ENCODE measurements at places on chromosomes 2 and 18.

DNA sequence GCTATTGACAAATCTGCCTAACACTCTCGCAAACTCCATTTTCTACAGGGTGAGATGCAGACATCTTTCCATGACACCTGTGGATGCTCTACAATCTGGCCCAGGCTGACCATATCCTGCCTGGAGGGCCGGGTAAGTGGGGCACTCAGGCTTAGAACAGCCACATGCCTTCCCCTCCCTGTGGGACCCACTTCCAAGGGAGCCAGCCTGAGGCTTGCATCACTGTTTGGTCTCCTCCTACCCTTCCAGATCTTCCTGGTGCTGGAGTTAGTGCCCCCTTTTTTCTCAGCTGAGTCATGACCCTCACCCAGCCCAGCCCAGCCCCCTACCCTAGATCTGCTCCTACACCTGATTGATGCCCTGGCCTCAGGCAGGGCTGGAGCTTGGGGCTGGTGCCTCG, 150.2 kb upstream of the MSH6 start:
- no peak for DNase-seq

- no peak for DNase-seq
Observed at GRCh38 chr2:31318361-31319336, 84.7 kb downstream of the EHD3 start.

GRCh38 chr2:69615969-69616368, 27.6 kb downstream of the AAK1 start:
- no peak for DNase-seq

DNA sequence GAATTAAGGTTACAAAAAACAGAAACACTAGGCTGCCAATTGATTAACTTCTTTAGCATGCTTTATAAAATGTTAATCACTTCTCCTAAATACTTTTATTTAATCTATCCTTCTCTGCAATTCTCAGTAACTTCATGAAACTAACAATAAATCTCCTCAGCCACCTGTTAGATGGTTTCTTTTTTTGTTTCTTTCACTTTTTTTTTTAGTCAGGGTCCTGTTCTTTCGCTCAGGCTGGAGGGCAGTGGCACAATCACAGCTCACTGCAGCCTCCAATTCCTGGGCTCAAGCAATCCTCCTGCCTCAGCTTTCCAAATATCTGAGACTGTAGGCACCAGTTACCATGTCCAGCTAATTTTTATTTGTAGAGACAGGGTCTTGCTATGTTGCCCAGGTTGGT, 213.4 kb upstream of the STK17B start:
- no peak for DNase-seq

DNA sequence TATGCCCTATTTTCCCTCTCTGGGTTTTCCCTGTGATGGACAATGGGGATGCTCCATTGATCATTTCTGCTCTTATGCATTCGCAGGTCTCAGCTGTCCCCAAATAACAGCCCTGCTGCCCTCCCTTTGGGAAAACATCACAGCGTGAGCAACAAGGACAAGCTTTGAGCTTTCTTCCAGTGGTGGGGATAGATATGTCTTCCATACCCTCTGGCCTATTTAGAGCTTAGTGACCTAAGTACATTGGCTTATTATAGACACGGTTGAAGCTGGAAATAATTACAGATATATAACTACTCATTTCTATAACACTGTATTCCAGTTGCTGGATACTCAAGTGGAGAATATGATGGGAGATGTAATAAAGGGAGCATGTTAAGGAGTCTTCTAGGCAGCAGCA, 304.3 kb upstream of the MGAT5 start:
- DNase-seq, result no peak

GRCh38 chr2:44937688-44938240, 3.7 kb upstream of the SIX3 start:
- no peak for DNase-seq

GRCh38 chr2:232955856-232956255, 57.2 kb downstream of the NGEF start:
- DNase-seq, result no peak

GRCh38 chr2:230868947-230869913, 4.5 kb downstream of the ITM2C start:
- no peak for DNase-seq

- no peak for DNase-seq
Observed at GRCh38 chr18:35497027-35497369, 762 bp downstream of the INO80C start.

DNA sequence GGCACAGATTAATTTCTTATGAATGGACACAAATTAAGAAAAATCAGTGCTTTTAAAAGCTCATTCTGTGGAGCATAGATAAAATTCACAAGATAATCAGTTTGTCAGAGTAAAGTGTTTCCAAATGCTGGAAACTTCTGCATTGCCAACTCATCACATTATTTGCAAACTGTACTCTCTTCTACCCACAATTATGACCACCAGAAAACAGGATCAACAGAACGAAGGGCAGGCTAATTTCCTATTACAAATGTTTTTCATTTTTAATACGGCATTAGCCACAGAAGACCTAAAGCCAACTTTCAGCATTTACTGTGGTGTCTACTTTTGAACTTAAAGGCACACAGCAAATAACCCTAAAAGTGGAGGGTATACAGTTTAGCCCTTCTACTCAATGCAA, 6.0 kb downstream of the IRS1 start:
- DNase-seq, result no peak

- no peak for DNase-seq
Observed at GRCh38 chr18:45103319-45104048, 422.8 kb downstream of the SETBP1 start.

DNA sequence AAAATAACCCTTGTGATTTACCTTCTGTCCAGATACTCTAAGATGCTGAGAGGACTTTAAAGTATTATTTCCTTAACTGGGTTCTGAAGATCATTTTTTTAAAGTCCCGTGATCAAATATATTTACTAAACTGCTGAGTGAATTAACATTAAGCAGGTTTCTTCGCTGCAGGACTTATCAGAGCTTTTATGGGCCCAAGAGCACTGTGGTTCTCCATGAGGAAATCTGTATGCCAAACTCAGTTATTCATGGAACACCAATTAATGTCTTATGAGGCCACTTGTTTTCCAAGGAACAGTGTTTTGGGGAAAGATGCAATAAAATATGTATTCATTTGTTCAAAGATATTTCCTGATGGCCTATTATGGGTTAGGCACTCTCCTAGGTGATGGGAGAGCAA, 80.1 kb upstream of the ATG16L1 start:
- DNase-seq, result no peak

GRCh38 chr2:240325016-240326007, 110.2 kb upstream of the GPC1 start:
- no peak for DNase-seq

DNA sequence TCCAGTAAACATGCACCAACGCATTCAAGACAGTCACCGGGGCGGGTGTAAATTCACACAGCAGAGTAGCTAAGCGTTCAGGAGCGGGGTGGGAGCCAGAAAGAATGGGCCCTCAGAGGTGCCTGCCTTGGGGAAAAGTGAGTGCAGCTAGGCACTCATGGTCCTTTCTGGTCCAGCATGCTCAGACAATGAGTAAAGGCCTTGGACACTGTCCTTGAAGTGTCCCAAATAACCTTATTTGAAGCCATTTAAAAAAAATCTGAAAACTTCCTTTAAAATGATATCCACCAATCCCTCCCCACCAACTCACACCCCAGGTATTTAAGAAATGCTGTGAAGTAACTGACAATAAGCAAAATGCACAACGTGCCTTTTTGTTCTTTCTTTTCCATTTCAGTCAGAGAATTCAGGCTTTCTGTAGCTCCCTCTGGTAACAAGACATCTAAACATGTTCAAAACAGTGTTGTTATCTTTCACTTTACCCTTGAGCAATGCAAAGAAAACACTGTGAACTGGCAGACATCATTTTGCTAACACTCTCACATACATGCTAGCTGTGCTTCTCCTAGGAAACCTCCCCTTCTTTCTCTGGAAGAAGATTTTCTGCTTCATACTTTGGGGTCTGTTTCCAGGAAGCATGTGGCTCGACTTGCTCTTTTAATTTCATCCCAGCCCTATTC, 445.1 kb upstream of the SPRED2 start:
- no peak for DNase-seq

DNA sequence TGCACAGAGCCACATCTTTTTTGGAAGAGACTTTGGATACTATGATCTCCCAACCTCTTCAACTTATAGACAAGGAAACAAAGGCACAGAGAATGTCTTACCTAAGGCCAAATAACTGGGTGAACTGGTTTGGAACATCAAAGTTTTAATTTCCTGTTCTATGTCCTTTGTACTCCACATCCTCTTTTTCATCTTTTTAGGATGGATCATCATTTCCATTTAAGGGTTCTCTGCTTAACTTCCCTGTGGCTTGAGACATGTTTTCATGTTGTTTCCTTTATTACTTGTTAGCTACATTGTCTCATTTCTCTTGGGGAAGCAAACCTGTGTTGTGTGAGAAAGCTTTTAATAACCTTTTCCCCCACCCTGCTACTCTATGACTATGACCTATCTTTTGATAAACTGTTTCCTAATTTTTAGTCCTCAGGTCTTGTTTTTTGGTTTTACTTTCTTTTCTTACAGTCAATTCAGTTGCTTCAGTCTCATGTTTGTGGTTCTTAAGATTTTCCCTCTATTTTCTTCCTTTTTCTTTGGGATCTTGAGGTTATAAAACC, 22.5 kb upstream of the RMND5A start:
- no peak for DNase-seq

DNA sequence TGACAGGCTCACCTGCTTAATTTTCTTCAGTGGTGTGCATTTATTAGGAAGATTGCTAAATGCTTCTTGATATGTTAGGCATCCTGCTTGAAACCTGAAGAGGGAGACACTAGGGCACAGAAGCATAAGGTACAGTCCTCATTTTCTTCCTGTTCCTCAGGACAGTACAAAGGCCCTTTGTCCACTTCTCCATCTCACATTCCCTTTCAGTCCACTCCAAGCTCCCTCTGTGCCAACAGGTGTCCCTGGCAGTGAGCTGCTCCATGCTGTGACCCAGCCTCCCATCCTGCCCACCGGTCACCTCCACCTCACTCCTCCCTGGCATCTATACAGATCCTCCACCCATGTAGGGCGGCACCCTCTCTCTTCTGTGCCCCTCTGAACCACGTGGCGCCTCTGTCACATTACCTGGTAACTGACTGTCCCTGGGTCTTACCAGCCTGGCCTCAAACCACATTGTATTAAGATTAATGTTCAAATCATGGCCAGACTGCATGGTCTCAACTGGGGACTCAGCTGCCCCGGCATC, 162.8 kb downstream of the VAPA start:
- DNase-seq, result no peak

DNA sequence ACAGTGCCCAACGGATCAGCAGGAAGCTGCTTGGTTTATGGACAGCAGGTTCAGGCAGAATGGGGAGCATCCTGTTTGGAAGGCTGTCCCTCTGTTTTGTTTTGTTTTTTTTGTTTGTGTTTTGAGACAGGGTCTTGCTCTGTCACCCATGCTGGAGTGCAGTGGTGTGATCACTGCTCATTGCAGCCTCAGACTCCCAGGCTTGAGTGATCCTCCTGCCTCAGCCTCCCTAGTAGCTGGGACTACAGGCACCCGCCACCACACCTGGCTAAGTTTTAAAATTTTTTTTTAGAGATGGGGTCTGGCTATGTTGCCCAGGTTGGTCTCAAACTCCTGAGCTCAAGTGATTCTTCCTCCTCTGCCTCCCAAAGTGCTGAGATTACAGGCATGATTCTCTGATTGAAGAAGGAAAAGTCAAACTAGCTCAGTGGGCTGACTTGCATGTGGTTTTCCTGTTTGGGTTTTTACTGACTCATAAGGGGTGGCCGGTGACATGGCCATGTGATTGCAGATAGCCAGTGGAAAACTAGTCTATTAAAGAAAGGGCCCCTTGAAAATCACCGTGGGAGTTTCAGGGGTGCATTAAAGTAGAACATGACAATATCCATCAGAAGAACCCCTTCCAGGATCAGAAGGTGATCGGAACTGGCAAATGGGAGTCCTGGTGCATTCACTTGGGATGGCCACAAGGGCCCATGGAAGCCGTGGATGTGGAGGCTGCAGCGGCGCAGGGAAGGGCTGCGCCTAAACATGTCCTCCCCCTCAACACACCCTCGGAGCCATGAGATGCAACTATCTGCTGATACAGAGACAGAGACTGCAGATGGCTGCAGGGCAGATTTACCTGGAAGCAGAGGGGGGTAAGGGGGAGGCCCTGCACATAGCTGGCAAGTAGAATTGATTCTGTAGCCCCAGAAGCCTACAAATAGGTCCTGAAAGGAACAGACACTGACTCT, 26.5 kb downstream of the AQP12B start:
- no peak for DNase-seq

DNA sequence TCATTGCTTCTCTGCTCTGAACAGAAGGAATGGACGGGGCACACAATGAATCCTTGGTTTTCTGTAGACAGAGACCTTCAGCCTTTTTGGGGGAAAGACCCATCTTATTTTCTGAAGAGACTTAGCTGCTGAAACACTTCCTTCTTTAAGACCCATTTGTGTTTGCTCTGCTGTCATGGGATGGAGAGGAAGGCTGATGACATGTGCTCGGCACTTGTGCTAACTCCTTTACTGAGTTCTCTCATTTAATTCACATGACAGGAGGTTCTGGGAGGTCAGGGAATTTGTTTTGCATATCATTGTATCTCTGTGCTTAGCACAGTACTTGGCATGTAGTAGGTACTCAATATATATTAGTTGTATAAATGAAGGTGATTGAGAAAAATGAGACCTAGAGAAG, 39.0 kb downstream of the OXER1 start:
- DNase-seq, result no peak

- DNase-seq, result no peak
Observed at GRCh38 chr2:20103530-20103929, 52.1 kb upstream of the LAPTM4A start.

GRCh38 chr2:239944694-239945551, 80.2 kb downstream of the NDUFA10 start:
- DNase-seq, result no peak

- no peak for DNase-seq
Observed at GRCh38 chr2:122009561-122009960, 254.1 kb downstream of the TSN start.

- DNase-seq, result no peak
Observed at GRCh38 chr2:226683944-226684562, 115.6 kb downstream of the IRS1 start.

GRCh38 chr2:18829251-18829902, 240.0 kb upstream of the NT5C1B start:
- DNase-seq, result no peak

- no peak for DNase-seq
Observed at GRCh38 chr2:127675331-127676261, at the start of gene LIMS2. TSS of gene LIMS2 (minus strand) at chr2:127675530. CDS start at chr2:127675024, 506 bp downstream.

GRCh38 chr18:3451989-3452749, 2.2 kb downstream of the TGIF1 start:
- peak; percentile 47 for DNase-seq

DNA sequence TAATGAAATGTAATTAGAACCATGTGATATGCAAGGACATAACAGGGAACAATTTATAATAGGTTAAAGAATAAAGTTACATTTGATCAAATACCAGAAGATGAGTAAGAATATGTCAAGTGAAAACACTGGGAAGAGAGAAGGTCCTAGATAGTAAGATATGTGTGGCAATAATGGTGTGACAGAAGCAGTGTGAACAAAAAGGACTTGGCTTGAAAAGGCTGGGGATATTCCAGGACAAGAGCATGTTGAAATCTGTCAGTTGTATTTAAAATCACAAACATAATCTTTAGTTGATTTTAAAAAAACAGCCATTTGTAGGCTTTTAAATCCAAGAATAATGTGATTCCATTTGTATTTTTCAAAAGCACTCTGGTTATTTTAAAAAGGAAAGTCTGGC, 1399.9 kb upstream of the SLC39A10 start:
- no peak for DNase-seq
